Adrenal gland (tissue), 19 donors: ENCODE measurements at places on chromosomes 11 and 22. TPM values are rescaled to one million over a fixed set of nuclear protein-coding genes. Genes with fewer than 3 reads are reported as not detected.

GRCh38 chr22:33111491-33111890 lies 53.3 kb upstream of the SYN3 start:
- DNase-seq, result no peak

GRCh38 chr11:45511566-45511965 lies 153.9 kb downstream of the CHST1 start:
- DNase-seq, result no peak

DNA sequence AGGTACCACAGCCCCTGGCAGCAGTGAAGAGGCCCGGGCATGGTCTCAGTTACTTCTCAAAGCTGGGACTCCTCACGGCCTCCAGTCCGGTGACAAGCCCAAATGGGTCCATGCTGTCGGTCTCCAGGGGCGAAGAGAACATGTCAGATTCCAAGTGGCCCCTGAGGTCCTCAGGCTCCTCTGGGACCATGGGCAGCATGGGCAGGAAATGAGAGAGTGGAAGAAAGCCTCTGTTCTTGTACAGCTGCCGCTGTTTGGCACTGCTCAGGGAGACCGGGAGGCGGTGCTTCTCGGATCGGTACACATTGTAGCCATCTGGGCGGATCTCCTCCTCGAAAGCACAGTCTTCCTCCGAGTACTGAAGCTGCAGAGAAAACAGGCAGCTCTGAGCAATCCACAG lies 4.6 kb downstream of the FGF19 start:
- DNase-seq, result no peak

DNA sequence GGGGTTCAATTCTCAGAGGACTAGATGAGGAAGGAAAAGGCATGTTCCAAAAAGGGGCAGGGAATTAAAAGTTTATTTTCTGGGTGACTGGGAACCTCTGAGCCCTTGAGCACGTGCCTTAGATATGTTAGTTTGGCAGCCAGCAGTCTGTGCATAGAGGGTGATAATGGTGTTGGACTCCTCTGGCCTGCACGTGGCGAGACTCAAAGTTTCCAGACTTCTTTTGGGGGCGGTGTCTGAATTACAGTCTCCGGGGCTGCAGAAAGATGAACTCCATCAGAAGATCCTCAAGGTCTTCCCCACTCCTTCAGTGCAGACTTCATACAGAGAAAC lies 861 bp upstream of the ZNRF3 start:
- DNase-seq, result no peak

DNA sequence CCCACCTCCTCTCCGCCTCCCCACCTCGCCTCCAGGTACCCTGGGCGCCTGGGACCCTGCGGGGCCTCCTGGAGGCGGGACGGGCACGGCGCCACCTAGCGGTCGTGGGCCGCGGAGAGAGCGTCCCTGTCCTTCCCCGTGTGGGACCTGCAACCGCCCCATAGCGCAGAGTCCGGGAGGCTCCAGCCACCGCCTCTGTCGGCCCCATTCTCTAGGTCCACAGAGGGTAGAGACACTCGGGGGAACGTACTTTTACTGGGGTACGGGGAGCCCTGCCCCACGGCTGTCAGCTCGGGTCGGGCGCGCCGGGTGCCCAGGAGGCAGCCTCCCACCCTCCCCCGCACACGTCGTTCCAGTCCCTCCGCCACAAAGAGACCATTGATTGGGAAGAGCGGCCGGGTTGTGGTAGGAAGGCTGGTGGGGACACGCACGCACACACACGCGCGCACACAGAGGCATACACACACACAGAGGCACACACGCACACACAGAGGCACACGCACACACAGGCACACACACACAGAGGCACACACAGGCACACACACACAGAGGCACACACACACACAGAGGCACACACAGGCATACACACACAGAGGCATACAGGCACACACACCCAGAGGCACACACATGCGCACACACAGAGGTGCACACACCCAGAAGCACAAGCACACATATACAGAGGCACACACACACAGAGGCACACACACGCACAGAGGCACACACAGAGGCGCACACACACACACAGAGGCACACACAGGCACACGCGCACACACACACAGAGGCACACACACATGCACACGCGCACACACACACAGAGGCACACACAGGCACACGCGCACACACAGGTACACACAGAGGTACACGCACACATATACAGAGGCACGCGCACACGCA lies 12.6 kb upstream of the NECTIN1 start:
- peak; percentile 51 for DNase-seq

- peak; percentile 87 for DNase-seq
Measured at GRCh38 chr11:1844221-1845094, 5.7 kb downstream of the TNNI2 start.

DNA sequence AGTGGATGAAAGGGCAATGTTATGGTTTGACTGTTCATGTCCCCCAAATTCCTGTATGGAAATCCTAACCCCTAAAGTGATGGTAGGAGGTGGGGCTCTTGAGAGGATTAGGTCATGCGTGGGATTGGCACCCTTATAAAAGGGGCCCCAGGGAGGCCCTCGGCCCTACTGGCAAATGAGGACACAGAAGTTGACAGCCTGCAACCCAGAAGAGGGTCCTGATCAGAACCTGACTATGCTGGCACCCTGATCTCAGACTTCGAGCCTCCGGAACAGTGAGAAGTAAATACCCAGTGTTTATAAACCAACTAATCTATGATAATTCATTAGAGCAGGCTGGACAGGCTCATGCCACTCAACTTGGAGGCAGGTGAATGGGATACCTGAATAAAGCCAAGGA lies 8.7 kb downstream of the IFITM10 start:
- no peak for DNase-seq

- no peak for DNase-seq
Measured at GRCh38 chr11:44383246-44383645, 73.3 kb upstream of the ALX4 start.

DNA sequence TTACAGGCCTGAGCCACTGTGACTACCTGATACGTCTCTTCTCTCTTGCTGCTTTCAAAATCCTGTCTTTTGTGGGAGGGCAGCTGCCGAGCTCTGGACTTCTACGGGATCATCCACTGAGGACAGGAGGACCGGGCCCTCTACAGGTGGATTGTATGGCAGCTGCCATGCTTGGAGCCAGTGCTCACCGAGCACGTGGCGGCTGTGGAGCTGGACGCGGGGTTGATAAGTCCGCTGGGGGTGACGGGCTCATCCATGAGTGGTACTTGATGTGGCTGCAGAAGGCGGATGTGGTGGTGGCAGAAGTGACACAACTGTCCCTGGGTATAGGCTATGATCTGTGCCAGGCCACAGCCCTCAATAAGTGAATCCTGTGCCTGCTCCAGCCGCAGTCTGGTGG lies 1.8 kb upstream of the CYP2D6 start:
- no peak for DNase-seq

- DNase-seq, result no peak
Measured at GRCh38 chr11:102926517-102926916, 29.0 kb downstream of the MMP13 start.

DNA sequence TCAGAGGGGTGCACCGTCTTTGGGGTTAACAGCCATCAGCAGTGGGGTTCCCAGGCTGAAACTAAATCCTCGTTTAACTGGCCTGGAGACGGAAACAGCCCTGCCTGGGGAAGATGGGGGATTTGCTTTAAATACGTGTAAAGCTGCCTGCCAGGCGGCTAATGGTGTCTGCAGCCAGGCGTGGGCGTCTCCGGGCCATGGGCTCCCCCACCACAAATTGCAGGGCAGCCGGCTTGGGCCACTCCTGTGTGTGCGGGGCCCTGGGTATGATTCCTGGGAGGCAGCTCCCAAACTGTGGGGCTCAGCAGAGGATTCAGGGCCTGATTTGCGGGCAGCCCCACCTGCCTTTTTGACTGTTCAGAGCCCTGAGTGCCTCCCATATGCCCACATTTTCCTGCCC lies 110.5 kb downstream of the KCNQ1 start:
- DNase-seq, result peak; percentile 13

- DNase-seq, result no peak
Measured at GRCh38 chr11:33696931-33697638, 3.5 kb downstream of the C11orf91 start.

DNA sequence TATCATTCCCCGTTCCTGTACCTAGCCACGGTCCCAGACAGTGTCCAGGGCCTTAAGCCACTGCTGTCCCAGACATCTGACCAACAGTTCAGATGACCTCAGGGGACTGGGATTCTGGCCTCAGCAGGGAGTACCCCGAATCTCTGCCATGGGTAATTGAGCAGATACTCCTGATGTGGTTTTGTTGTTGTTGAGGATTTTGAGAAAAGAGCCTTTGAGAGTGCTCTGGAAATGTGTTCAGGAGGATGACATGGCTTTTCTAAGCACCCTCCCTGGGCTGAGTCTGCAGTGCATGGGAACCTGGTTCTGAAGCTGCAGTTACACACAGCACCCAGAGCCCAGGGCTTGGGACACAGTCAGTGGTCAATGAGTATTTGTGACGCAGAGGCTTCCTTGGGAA lies 30.4 kb downstream of the ADAMTS15 start:
- no peak for DNase-seq

DNA sequence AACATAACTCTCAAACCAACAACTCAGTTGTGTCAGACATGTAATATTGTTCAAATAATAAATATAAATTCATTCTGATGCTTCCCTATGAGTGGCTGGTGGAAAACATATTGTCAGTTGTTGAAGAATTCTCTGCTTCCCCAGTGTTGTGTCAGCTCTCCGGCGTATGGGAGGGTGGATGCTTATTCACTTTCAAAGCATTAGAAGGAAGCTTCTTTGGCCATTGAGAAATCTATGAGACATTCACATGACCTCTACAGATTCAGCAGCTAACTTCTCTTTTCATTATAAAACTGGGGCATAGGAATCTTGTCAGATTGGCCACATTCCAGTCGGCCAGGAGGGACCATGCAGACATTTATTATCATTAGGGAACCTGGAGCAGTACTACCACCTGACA lies 2.9 kb downstream of the OR51V1 start:
- no peak for DNase-seq

- no peak for DNase-seq
Measured at GRCh38 chr11:20084921-20085814, 75.1 kb downstream of the DBX1 start.

DNA sequence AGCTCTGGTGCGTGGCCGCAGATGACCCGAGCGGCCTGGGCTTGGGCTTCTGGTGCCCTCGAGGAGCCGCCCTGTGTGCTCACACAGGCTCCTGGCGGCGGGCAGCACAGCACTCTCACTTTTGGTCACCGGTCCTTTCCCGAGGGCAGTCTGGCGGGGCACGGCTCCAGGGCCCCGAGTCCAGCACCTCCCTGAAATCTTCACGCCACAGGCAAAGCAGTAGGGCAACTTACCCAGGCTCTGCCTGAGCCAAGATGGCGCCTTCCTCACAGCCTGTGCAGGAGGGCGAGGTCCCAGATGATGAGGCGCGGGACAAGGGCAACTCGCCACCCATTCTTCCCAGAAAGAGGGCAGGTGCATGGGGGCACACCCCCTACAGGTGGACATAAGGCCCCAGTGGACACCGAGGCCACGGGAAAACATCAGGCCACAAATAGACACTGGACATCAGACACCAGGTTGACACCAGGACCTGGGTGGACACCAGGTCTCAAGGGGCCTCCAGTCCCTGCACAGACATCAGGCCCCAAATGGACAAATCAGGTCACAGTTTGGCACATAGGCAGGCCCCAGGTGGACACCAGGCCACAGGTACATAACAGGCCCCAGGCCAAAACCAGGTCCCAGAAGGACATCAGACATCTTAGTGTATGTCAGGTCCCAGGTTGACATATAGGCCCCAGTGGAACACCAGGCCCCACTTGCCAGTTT lies 57.6 kb upstream of the SEPTIN5 start:
- no peak for DNase-seq

The C11orf86 gene
- polyA plus RNA-seq, result 1.4 TPM

The NF2 gene
- polyA plus RNA-seq, result 12.2 TPM

The VSIG2 gene
- polyA plus RNA-seq, result 0.29 TPM

The KRTAP5-9 gene
- polyA plus RNA-seq, result 1.6 TPM

The EFEMP2 gene
- polyA plus RNA-seq, result 20.3 TPM
